ENCODE measurements at places on chromosomes 5 and 9.
A peak's percentile ranks its signal among the peaks of the same experiment; 100 is the strongest.

DNA sequence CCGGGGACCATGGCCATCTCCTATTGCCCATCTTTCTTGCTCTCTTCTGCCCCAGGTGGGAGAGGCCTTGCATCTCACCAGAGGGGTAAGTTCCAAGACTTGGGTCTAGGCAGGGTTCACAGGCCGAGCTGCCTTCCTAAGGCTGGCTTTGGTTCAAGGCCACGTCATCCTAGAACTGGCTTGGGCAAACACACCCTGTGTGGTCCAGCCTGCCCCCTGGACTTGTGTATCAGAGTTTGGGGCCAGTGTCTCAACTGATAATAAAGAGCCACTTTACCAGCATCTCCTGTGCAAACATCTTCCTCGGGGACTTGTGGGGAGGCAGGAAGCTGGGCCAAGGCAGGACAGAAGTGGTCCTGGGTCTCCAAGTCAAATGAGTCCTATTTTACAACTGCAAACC lies 17.8 kb downstream of the BOD1 start:
- no peak for DNase-seq

DNA sequence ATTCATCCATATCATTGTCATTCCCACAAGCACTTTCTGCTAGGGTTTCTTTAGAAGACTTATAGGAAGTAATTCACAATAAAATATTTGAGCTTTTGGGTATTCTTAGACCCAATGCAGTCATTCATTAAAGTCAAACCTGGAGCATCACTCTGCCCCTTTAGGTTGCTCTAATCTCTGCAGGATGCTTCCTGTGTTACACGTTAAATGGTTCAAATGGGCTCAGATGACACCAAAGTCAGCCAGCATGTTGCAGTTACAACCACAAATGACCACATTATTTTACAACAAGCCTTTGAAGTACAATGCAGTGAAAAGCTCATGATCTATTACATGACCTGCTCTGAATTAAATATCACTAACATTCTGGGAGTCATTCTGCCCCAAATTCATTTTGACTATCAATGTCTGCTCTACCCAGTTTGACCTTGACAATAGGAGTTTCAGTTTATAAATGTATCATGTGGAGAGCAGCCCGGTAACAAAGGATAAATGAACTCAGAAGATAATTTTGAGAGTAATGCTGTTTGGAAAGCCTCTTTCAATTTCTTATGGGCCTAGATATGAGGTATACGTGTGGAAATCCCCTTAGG lies 668.6 kb upstream of the DMAC1 start:
- no peak for DNase-seq

- no peak for DNase-seq
Observed at GRCh38 chr9:83133316-83133715, 70.4 kb upstream of the RASEF start.

DNA sequence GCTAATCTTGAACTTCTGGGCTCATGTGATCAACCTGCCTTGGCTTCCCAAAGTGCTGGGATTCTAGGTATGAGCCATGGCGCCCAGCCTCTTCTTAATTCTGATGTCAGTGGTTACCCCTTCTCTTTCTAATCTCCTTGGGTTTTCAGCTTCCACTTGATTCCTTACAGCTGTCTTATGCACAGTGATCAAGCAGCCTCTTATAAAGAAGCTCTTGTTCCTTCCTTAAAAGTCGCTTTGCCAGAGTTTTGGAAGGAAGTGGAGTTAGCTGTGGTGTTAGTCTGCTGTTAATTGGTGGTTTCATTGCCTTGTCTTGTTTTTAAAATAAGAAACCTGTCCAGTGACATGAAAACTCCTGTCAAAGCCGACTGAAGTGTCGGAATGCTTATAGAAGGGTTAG lies 128.1 kb upstream of the CACNA1B start:
- no peak for DNase-seq

DNA sequence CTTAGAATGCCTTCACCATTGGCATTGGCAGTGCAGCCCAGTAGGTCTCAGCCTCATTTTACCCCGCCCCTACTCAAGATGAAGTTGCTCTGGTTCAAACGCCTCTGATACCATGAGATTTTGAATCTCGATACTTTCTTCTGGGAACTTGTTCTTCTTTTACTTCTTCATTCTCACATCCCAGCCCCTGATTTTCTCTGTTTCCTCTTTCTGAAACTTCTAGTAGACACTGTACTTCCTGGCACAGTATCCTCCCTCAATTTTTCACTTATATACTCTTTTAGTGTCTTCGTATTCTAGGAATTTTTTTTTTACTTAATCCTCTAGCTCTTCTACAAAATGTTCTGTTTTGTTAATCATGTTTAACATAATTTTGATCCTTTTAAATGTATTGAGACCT lies 13.1 kb upstream of the ZNF79 start:
- no peak for DNase-seq

GRCh38 chr5:92635001-92635461 lies 946.0 kb downstream of the NR2F1-AS1 start:
- DNase-seq, result peak; percentile 26

GRCh38 chr9:109037946-109038715 lies 24.8 kb upstream of the CTNNAL1 start:
- no peak for DNase-seq

DNA sequence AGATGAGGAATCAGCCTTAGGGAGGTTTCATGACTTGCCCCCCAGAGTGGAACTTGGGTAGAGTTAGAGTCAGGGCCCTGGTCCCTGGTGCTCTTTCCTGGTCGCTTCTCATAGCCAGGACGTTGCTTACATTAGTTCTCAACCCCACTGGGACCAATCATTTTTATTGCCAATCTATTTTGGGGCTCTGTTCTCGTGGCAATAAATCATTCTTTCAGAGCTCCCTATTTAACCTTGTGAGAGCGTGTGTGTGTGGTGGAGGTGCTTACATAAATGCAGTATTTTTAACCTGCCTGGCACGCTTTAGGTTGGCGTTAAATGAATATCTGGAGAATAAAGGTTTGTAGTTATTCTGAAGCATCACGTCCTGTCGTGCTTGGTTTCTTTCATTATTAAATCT lies 4.1 kb downstream of the TRIO start:
- peak; percentile 64 for DNase-seq

- no peak for DNase-seq
Observed at GRCh38 chr5:858726-859125, 7.9 kb upstream of the ZDHHC11 start.
